ENCODE measurements at places on chromosomes 11 and 22.

- DNase-seq: no peak
Observed at GRCh38 chr11:77959434-77959833, 35.0 kb downstream of the INTS4 start.

GRCh38 chr22:30640839-30641430 lies 5.4 kb downstream of the SLC35E4 start:
- DNase-seq: no peak

DNA sequence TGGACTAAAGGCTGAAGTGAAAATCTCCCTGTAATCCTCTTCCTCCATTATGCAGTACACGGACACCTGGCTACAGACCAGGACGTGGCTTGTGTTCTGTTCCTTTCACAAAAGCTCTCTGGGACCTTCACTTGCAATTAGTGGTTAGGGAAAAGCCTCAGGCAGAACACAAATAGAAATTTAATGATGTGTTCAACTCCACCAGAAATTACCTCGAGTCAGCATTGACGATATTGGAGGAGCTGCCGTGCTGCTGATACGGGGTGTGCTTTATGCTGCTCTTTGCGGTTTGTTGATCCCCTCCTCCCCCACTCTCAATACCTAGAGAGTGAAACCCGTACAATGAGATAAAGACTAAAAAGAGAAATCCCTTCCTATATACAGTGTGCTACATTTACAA lies 48.9 kb downstream of the POLD3 start:
- DNase-seq: no peak

DNA sequence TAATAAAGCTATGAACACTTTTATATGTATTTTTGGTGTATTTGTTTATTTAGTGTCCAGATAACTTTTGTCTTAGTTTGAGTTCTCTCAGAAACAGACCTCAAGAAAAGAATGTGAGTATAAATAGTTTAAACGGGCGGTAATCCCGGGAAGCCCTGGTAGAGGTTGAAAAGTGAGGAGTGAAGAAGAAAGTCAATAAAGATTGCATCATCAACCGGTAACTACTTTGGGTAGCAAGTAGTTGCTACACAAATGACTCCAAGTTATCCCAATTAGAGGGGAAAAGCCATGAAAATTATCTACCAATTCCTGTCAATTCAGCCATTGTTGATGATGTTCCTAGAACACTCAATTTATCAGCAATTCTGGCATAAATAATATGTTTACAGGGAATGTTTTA lies 870.3 kb upstream of the RAG2 start:
- no peak for DNase-seq

- DNase-seq: no peak
Observed at GRCh38 chr11:133206313-133207005, 325.8 kb downstream of the OPCML start.

- no peak for DNase-seq
Observed at GRCh38 chr11:2517386-2518064, 72.7 kb downstream of the KCNQ1 start.

- no peak for DNase-seq
Observed at GRCh38 chr11:11640996-11641395, 19.2 kb upstream of the GALNT18 start.

- no peak for DNase-seq
Observed at GRCh38 chr11:102386136-102386734, 39.2 kb downstream of the BIRC2 start.
